Stimulated activated CD4-positive, alpha-beta T cell treated with anti-CD3 and anti-CD28 coated beads, Interleukin-15, amount 100 ng/mL, for 1 hour (primary cell): ENCODE measurements at places on chromosomes 5 and 9.

GRCh38 chr5:14310901-14311300, 167.8 kb downstream of the TRIO start:
- DNase-seq: no peak

GRCh38 chr5:54553659-54554207, 36.2 kb downstream of the SNX18 start:
- no peak for DNase-seq

DNA sequence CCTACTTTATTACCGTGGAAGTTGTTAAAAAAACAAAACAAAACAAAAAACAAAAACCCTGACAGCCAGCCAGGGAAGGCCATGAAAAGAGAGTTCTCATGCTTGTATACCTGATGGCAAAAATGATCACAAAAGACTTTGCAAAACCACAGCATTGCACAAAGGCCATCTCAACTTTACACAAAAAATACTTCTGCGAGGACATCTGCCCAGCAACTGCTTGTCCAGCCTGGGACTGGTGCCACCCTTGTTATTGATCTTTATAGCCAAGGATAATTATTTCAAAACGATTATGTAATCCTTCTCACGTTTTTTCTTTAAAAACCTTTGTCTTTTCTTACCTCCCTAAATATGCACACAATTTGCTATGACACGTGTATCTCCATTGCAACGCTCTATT, 42.2 kb upstream of the SLC28A3 start:
- DNase-seq: no peak

DNA sequence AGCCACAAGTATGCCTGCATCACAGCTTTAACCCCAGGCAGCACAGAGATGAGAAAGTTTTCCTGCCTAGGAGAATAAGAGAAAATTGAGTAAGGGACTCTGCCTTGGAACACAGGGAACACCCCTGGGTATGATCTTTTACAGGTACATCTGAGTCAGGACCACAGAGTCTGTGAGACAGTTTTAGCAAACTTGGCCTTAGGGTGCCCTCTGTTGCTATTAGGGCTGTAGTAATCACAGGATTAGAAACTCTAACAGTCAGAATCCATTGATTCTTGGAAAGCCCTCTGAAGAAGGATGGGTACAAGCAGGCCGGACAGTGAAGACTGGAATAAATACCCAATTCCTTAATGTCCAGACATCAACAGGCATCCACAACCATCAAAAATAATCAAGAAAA, 989.5 kb upstream of the CDH9 start:
- DNase-seq: no peak

DNA sequence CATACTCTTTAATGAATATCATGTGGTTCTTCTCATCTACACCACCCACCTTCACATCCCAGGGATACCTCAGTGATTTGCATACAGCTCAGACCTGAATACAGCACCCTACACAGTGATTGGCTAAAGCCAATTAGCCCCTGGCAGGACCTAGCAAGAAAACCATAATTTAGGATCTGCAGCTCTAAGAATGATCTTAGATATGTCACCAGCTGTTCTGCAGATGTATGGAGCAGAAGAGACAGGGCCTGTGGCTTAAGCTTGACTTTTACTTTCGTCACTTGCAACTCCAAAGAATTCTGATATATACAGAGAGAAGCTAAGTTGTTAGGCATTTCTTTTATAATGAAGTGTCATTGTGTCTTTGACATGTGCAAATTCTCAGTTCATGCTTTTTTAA, 483.2 kb upstream of the C9orf72 start:
- DNase-seq: no peak

- no peak for DNase-seq
Observed at GRCh38 chr9:34374905-34375552, 1.7 kb downstream of the MYORG start.

DNA sequence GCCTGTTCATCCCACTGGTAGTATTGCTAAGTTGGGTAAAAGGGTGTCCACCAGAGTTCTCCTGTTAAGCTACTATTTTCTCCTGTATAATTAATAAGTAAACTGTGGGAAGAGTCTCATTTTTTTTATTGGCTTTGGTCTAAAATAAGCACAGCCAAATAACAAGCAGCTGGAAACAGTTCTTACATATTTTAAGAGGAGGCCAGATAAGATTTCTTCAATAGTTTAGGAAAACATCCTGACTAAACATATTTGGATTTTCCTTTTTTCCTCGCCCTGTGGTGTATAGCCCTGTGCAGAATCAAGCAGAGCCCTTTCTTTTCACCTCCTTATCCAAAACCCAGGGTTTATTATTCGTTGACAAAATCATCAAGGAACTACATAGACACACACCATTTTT, 122.2 kb upstream of the ZNF608 start:
- DNase-seq: no peak

GRCh38 chr9:36793277-36793676, 220.6 kb downstream of the MELK start:
- DNase-seq: no peak

DNA sequence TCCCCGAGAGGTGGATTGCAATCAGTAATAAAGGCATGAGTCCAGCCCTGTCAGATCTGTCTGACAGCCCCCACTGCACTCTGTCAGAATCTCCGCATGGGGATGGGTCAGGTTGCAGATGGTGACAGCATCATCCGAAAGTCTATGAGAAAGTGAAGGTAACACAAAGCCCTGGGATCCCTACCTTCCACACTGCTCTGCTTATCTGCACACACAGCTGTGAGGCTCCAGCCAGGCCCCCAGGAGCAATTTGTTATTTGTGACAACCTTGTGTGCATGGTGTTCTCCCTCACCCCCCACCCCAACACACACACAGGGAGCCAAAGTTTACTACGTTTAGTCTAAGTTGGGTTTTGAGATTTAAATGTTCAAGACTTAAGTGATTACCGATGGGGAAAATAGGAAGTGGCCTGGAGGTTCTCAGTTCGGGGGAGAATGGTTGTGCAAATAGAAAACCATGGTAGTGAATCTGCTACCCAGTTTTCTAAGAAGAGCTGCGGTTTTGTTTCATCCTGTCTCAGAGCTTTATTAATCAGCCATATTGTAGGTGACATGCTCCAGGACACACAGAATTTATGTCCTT, 92.7 kb downstream of the SV2C start:
- no peak for DNase-seq

DNA sequence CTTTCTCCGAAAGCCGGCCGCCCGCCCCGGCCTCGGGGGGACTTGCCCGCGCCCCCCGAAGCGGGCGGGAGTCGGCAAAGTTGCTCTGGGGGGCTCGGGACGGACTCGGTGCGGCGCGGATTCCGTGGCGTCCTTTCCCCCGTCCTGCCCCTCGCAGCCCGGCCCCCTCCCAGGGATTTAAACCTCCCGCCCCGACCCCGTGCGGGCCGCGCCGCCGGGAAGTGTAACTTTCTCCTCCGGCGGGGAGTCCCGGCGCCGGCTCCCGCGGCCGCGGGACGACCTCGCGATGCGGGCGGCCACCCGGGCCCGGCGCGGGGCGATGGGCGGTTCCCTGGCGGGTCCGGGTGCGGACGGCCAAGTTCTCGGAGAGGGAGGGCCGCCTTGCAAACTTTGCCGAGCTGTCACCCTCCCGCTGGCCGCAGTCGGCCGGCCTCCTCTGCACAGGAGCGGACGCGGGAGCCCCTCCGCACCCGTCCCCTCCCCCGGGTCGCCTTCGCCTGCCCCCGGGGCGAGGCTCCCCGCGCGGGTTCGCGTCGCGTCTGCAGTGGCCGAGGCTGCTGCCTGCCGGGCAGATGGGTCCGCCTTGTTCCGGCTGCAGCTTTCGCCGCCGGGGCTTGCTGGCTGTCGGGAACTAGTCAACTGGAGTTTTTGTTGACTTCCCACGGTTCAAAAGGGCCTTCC, 732 bp downstream of the PBX3 start:
- no peak for DNase-seq
